ENCODE measurements at places on chromosomes 7 and 10.

DNA sequence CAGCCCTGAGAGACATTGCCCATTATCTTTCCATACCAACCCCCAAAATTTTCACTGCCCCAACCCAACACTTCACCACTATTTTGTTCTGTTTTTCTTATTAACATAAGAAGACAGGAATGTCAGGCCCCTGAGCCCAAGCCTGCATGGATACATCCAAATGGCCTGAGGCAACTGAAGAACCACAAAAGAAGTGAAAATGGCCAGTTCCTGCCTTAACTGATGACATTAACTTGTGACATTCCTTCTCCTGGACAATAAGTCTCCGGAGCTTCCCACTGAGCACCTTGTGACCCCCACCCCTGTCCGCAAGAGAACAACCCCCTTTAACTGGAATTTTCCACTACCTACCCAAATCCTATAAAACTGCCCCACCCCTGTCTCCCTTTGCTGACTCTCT, 1076.4 kb upstream of the GHITM start:
- no peak for DNase-seq

DNA sequence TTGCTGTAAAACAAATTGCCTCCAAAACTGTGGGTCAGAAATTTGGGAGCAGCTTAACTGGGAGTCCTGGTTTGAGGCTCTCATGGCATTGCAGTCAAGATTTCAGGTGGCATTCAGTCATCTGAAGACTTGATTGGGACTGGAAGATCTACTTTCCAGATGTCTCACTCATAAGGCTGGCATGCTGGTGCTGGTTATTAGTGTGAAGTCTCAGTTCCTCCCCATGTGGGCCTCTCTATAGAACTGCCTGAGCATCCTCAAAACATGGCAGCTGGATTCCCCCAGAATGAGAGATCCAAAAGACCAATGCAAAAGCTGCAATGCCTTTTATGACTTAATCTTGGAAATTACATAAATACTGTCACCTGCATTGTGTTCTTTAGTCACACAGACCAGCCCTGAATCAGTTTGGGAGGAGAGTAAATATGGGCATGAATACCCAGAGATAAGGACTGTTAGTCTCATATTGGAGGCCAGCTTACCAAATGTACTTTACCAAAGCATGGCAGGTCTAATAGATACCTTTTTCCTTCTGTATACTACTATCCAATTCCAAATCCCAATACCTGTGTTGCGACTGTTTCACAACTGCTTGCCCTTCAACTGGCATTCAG, 6.5 kb upstream of the HERPUD2 start:
- DNase-seq, result peak; percentile 62

- DNase-seq, result no peak
Measured at GRCh38 chr7:145030754-145031153, 194.9 kb upstream of the TPK1 start.

DNA sequence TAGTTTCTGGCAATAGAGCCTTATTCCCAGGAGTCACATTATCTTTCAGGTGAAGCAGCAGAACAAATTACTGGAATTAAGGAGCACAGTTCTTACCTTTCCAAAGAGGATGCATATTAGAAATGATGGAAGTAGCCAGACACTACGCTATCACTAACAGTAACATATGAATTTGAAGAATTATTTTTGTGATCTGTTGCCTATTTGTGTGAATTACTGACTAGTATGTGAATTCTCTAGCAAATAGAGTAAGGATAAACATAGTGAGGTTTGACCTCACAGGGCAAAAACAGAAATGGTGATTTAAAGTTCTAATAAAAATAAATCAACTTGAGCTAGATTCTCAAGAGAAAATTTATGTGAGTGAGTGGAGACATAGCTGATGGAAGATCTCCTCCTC, 1299.3 kb downstream of the XPNPEP1 start:
- DNase-seq, result no peak

DNA sequence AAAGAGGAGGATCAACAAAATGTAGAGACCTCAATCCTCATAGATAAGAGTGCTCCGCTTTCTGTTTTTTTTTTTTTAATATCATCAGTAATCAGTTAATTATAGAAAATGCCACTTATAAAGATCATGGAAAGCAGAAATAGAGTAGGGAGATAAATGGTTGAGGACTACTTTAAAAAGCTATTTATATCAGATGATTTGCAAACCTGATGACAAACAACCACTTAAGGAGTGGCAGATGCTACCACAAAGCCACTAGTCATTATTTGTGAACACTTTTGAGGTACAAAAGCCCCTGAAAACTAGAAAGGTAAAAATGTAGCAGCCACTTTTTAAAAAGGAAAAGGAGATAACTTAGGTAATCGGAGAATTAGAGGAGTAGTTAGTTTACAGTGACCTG, 99.0 kb upstream of the CYP26C1 start:
- no peak for DNase-seq

- no peak for DNase-seq
Measured at GRCh38 chr10:30059209-30060107, at the start of gene JCAD. TSS of gene JCAD (minus strand) at chr10:30059586. CDS start at chr10:30047812, 11,774 bp downstream.

GRCh38 chr10:127040756-127041155, 135.5 kb downstream of the DOCK1 start:
- DNase-seq, result no peak

DNA sequence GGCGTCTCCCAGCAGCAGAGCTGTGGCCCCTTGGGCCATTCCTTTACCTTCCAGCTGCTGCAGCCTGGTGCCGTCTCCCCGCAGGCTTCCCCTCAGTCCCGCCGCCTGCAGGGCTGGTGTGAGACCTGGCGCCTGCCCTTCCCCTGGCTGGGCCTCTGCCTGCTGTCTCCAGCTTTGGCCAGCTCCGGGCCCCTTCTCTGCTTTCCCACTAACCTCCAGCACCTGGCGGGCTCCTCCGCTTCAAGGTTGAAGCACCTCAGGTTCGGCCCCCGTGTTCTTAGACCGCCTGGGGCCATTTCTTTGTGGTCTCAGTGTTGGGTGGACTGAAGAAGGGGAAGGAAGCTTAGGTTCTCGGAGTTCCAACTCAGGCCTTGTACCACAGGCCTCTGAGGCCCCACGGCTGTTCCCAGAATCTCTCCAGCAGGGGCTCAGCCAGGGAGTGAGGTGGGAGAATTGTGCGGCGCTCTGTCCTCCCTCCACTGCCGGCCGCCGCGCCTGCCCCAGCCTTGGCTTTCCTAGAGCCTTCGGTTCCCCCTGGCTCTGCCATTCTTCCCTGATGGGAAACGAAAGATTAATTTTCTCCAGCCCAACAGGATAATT, 30.3 kb downstream of the GBX1 start:
- no peak for DNase-seq

DNA sequence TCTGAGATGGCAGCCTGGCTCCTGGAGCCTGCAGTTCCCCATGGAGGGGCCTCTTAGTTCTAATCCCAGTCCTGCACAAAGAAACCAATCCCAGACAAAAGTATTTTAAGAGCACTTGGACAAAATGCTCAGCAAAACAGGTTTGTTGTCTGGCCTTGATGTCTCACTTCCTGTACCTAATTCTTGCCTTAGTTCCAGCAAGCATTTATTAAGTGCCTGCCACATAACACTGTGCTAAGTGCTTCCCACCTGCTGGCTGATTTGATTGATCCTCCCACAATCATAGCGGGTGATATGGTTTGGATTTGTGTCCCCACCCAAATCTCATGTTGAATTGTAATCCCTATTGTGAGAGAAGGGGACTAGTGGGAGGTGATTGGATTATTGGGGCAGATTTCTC, 65.7 kb upstream of the HABP2 start:
- no peak for DNase-seq

- no peak for DNase-seq
Measured at GRCh38 chr7:54877683-54878082, 118.7 kb upstream of the SEC61G start.

GRCh38 chr10:82660205-82660604, 785.2 kb downstream of the NRG3 start:
- DNase-seq, result no peak

DNA sequence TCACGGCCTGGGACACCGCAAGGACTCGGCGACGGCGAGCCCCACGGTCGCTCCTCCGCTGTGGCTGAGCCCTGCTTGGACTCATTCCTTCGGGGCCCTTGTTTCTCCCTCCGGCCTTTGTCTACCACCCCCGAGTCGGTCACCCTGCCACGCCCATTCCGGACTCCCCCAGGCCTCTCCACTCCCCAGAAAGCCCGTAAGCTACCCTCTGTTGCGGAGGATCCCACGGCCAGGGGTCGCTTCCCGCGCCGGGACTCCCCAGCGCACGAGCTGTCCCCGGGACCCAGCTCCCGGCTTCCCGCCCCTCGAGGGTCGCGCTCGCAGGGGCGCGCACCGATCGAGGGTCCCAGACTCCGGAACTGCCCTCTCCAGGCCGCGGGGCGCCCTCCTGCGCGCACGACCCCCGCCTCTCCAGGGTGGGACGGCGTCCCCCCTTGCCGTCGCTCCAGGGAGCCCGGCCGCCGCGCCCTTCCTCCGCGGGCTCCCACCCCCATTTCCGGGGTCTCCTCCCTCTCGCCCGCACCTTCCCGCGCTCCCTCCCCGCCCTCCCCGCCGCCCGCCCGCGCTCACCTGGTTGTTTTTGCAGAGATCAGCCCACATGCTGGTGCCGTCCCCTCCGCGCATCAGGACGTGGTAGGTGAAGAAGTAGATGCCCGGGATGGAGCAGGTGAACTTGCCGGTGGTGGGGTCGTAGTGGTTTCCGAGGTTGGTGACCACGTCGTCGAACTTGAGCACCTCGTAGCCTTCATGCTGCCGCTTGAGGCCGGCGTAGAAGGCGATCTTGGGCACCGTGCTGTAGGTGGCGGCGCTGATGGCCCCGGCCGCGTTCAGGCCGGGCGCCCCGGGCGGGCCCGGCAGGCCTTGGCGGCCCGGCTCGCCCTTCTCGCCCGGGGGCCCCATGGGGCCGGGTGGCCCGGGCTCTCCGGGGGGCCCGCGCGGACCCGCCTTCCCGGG, 1.5 kb downstream of the C1QL3 start:
- peak; percentile 31 for DNase-seq

- DNase-seq, result no peak
Measured at GRCh38 chr10:80691441-80691840, 153.7 kb downstream of the SH2D4B start.

GRCh38 chr10:944034-944831, 12.7 kb upstream of the LARP4B start:
- DNase-seq, result peak; percentile 45

DNA sequence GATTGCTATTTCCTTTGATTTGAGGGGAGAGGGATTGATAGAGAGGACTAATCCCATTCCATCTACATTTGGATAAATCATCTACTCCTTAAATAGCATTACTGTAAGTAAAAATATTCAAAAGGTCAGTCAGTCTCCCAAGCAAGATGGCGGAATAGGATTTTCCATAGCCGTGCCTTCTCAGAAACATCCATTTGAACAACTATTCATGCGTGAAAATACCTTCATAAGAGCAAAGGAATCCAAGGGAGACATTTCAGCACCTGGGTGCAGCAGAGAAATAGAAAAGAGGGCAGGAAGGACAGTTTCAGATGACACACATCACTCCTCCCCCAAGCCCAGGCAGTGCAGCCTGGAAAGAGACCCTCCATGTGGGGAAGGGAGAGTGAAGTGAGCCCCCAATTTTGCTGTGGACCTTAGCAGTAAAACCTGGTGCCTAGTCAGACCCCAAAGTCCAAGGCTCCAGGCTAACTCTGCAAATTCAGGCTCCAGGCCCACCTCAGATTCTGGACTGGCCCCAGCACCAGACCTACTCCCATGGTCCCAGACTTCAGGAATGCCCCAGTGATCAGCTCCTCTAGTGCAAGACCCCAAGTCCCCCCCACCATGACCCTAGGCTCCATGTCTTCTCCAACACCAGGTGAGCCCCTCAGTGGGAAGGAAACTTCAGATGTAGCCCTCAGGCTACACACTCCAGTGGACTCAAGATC, 104.3 kb upstream of the LANCL2 start:
- DNase-seq, result no peak

DNA sequence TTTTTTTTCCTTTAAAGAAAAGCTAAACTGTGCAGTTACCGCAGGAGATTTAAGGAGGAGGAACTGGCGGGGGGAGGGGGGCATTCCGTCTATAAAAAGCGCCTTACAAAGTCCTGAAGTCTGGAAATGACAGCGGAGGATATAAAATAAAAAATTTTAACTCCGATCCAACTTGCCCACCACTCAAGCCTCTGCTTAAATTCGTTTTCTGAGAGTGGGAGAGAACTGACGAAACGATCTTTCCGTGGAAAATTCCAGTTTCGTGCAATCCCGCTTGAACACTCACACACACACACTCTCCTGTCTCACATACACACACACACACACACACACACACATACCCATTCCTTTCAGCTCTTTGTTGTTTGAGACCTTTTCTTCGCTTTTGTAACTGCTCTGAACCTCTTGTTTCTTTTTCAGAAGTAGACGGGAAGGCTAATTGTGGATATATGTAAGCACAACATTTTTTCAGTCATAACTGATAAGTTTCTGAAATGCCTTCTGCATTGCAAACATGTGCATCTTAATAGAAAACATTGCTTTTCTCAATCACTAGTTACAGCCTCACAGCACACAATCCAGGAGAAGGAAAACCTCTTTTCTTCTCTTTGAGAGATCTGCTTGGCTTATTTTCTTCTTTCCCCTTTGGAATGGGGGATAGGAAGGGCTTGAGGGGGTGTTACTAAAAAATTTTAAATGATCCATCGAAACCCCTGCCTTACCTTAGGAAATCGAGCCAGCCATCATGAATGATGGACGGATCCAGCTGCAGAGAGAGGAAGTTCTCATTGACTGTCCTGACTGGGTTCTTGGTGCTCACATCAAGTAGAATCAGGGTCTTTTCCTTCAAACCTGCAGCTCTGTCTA, 628 bp downstream of the HPSE2 start:
- DNase-seq, result no peak

GRCh38 chr7:112370436-112370835, 79.8 kb upstream of the IFRD1 start:
- DNase-seq, result no peak

DNA sequence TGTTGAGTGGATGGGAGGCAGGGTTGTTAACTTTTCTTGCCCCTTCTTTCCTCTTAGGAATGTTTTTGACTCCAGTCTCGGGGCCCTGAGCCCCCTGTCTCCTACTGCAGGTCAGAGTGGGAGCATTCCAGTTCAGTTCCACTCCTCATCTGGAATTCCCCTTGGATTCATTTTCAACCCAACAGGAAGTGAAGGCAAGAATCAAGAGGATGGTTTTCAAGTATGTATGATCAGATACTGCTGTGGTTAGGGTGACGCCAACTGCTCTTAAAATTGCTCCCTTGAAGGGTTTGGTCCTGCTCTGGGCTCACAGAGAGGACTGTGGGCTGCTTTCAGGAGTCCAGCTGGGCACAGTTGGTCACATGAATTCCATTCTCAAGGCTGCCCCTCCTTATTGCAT, 22.0 kb downstream of the VWA2 start:
- DNase-seq, result peak; percentile 50

DNA sequence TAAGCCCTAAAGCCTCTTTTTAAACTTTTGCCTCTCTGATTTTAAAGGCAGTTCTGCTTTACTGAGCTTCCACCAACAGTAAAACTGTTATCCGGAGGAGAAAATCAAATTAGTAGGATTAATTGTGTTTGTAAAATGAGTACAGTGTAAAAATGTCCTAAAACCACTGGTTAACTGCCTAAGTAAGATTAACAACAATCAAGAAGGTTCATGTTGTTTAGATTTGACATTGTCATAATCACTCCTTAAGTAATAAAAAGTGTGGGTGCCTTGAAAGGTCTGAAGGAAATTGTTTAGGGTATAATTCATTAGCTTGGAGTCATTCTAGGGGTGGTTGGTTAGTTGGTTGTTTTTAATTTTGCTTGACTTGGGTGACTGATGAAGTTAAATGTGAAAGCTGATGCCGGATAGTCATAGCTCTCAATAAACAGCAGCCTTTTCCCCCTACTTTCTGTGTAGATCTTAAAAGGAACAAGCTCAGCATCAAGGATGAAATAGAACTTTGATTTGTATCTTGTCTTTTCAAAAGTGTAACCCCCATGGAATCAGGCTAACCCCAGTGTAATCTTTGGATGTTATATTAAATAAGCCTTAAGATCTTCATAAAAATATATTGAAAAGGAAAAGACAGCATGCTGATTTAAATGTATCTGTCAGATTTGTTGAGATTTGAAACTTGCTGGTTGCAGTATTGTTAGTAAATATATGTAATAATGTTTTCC, 148.3 kb downstream of the ARID5B start:
- peak; percentile 42 for DNase-seq

Measured in GM12865 (cell line).